T-cell (primary cell): ENCODE measurements at places on chromosomes 1 and 21.

GRCh38 chr21:27567381-27567780 lies 600.5 kb upstream of the ADAMTS5 start:
- no peak overlapping the region for H3K4me3 ChIP-seq
- no peaks in the 10 kb centered on the region for H3K4me1 ChIP-seq
- no peak for DNase-seq
- no peaks in the 10 kb centered on the region for H3K27me3 ChIP-seq

GRCh38 chr1:116806671-116807070 lies 52.4 kb downstream of the CD2 start:
- H3K27ac ChIP-seq, result peak overlapping the region; percentile 87
- H3K4me1 ChIP-seq, result peaks cover 72% of the 10 kb centered on the region
- H3K36me3 ChIP-seq, result no peaks in the 10 kb centered on the region
- H3K4me3 ChIP-seq, result no peak overlapping the region
- no peaks in the 10 kb centered on the region for H3K27me3 ChIP-seq
- DNase-seq, result no peak

GRCh38 chr1:118364882-118365281 lies 179.9 kb upstream of the SPAG17 start:
- H3K27me3 ChIP-seq, result no peaks in the 10 kb centered on the region
- H3K4me1 ChIP-seq, result no peaks in the 10 kb centered on the region
- no peak overlapping the region for H3K4me3 ChIP-seq
- no peak for DNase-seq
- H3K27ac ChIP-seq, result no peak overlapping the region

DNA sequence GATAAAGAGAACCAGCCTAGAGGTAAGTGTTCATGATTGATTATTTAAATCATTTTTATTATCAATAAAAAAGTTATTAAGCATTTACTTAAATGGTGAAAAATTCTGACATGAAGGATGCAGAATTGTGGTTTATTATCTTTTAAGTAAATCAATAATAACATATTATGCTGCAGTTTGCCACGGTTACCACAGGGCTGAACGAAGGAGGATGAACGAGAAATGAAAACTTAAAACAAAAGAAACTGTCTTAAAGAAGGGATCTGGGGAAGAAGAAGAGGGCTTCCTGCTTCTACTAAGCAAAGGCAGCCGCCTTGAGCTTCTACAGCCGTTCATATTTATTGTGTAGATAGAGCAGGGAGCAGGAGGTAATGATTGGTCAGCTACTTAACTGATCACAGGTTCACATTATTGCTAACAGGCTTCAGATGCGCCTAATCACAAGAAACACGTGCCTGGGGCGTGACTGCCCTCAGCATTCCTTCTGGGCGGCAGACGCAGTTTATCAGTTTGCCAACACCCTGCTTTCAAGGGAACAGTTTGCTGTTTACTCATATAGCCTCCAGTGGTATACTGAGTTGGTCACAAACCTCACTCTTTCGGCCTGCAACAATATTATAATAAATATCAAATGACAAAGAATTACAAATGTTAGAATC lies 5.8 kb upstream of the FNBP1L start:
- H3K4me3 ChIP-seq, result no peak overlapping the region
- H3K4me1 ChIP-seq, result peaks cover under 1% of the 10 kb centered on the region
- no peak for DNase-seq
- peaks cover 11% of the 10 kb centered on the region for H3K27me3 ChIP-seq
- H3K27ac ChIP-seq, result no peak overlapping the region

GRCh38 chr1:18927082-18927653 lies 24.8 kb upstream of the ALDH4A1 start:
- peak overlapping the region; percentile 64 for H3K4me3 ChIP-seq
- H3K36me3 ChIP-seq, result no peaks in the 10 kb centered on the region
- H3K27me3 ChIP-seq, result no peaks in the 10 kb centered on the region
- no peak for DNase-seq

- H3K4me1 ChIP-seq, result peaks cover 7% of the 10 kb centered on the region
- H3K4me3 ChIP-seq, result no peak overlapping the region
- no peaks in the 10 kb centered on the region for H3K27me3 ChIP-seq
Measured at GRCh38 chr1:39098546-39099250, 72.5 kb downstream of the NDUFS5 start.

GRCh38 chr1:119743776-119744597 lies 24.7 kb downstream of the HMGCS2 start:
- peaks cover 5% of the 10 kb centered on the region for H3K4me1 ChIP-seq
- H3K36me3 ChIP-seq, result peaks cover 7% of the 10 kb centered on the region
- no peak overlapping the region for H3K4me3 ChIP-seq
- no peak overlapping the region for H3K27ac ChIP-seq
- no peak for DNase-seq

- H3K4me3 ChIP-seq, result no peak overlapping the region
- peaks cover 8% of the 10 kb centered on the region for H3K4me1 ChIP-seq
- H3K27ac ChIP-seq, result no peak overlapping the region
- DNase-seq, result no peak
Measured at GRCh38 chr1:198054510-198054909, 102.3 kb upstream of the NEK7 start.

GRCh38 chr1:206581571-206581981 lies 30.7 kb downstream of the EIF2D start:
- peaks cover 61% of the 10 kb centered on the region for H3K4me1 ChIP-seq
- H3K27me3 ChIP-seq, result no peaks in the 10 kb centered on the region
- peak overlapping the region; percentile 94 for H3K27ac ChIP-seq
- peaks cover 56% of the 10 kb centered on the region for H3K36me3 ChIP-seq

- no peaks in the 10 kb centered on the region for H3K4me1 ChIP-seq
- H3K4me3 ChIP-seq, result no peak overlapping the region
- no peaks in the 10 kb centered on the region for H3K36me3 ChIP-seq
- no peak overlapping the region for H3K27ac ChIP-seq
- DNase-seq, result no peak
Measured at GRCh38 chr1:63878932-63879331, 105.1 kb downstream of the ROR1 start.

DNA sequence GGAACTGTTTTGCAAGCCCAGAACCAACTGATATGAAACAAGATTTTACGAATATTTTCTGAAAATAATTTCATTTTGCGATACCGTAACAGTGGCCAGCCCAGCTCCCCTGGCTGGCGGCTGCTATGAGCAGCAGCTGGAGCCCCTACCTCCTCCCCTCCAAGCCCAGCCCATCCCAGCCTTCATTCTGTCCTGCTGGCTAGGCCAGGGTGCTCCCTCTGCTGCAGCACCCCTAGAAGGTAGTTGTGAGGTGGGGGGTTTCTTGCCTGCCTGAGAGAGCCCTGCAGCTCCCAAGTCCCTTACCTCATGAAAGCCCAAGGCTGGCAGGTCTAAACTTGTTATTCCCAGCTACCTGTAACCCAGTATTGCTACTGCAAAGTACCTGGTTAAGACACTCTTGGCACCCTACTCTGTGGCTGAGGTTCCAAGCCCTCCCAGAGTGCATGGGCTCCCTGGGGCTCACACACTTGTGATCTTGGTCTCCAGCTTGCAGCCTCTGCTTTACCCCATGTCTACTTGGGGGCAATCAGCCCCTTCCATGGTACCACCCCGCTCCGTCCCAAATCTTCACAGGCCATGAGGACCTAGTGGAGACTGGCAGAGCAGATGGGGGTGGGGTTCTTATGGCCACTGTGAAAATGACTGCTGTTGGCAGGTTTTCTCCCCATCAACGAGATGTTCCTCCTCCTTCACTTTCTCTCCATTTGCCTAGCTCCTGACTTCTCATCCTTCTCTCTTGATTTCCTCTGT lies 239.8 kb downstream of the TRABD2B start:
- H3K27me3 ChIP-seq, result no peaks in the 10 kb centered on the region
- no peaks in the 10 kb centered on the region for H3K36me3 ChIP-seq
- no peak overlapping the region for H3K4me3 ChIP-seq
- no peak for DNase-seq

GRCh38 chr1:115337276-115337632 lies 795 bp downstream of the NGF start:
- H3K27ac ChIP-seq, result no peak overlapping the region
- H3K36me3 ChIP-seq, result no peaks in the 10 kb centered on the region
- H3K4me3 ChIP-seq, result no peak overlapping the region
- peaks cover 41% of the 10 kb centered on the region for H3K27me3 ChIP-seq
- no peak for DNase-seq

GRCh38 chr1:33617451-33617850 lies 145.0 kb downstream of the ZSCAN20 start:
- no peaks in the 10 kb centered on the region for H3K36me3 ChIP-seq
- no peak overlapping the region for H3K27ac ChIP-seq
- DNase-seq, result no peak
- H3K4me3 ChIP-seq, result no peak overlapping the region
- no peaks in the 10 kb centered on the region for H3K4me1 ChIP-seq

DNA sequence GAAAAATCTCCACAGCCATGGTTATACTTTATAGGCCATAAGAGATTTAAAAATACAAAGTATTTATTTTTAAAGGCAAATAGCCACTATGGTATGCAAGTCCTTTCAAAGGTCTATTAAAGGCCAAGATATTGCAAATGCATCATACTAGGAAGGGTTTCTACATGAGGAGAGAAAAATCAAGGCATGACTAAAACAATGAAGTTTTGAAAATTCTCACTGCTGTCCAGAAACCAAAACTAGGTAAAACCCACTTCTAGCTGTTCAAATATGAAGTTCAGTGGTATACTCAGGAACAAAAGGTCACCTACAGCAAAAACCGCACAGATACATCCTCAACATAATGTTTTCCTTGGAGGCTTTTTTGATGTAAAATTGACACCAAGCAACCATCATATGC lies 75.0 kb downstream of the EPS15 start:
- no peak for DNase-seq
- H3K4me1 ChIP-seq, result peaks cover 3% of the 10 kb centered on the region
- H3K27me3 ChIP-seq, result no peaks in the 10 kb centered on the region
- H3K36me3 ChIP-seq, result no peaks in the 10 kb centered on the region

GRCh38 chr1:20485527-20486456 lies at the start of gene CAMK2N1:
Gene CAMK2N1, minus strand, starts transcription at chr1:20486210. Its CDS starts 831 bp downstream, at chr1:20485379.
- peak within 1 kb of the TSS; percentile 66 for H3K4me3 ChIP-seq

DNA sequence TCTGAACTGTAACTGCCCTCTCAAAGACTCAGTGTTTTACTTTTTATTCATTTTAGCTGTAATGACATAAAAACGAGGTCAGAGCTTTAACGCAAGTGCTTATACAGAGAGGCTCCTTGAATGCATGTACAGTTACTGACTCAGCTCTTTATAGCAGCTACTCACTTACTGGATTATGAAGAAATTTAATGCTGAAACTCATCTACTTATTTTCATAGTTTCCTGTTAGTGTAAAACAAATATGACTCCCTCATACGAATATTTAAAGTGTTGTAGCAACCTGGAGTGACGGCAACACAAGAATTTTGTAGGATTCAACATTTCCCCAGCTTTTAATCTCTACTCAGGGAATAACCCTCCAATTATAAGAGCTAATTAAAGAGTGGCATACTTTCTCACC lies 32.7 kb downstream of the ADSS2 start:
- no peaks in the 10 kb centered on the region for H3K4me1 ChIP-seq
- H3K36me3 ChIP-seq, result peaks cover 85% of the 10 kb centered on the region

GRCh38 chr21:37620401-37620800 lies 253.8 kb downstream of the DYRK1A start:
- H3K27me3 ChIP-seq, result no peaks in the 10 kb centered on the region
- H3K36me3 ChIP-seq, result no peaks in the 10 kb centered on the region
- no peaks in the 10 kb centered on the region for H3K4me1 ChIP-seq
- H3K4me3 ChIP-seq, result no peak overlapping the region

DNA sequence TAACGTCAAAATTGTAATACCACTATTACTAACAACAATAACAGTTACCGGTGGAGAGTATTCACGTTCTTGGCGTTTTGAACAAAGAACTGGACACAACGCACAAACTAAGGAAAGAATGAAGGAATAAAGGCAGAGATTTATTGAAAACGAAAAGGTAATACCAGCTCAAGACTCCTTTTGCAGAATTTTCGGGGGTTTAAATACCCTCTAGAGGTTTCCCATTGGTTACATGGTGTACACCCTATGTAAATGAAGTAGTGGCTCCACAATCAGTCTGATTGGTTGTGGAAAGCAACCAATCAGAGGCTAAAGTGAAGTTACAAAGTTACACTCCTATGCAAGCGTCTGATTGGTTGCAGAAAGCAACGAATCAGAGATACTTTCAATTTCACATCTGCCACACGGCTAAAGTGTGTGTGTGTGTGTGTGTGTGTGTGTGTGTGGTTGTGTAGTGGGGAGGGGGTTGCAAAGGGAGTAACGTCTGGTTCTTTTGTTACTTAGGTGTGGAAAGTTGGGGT lies 1.1 kb upstream of the GTF2B start:
- DNase-seq, result no peak
- no peaks in the 10 kb centered on the region for H3K36me3 ChIP-seq
- H3K4me3 ChIP-seq, result no peak overlapping the region
- H3K4me1 ChIP-seq, result peaks cover 14% of the 10 kb centered on the region

DNA sequence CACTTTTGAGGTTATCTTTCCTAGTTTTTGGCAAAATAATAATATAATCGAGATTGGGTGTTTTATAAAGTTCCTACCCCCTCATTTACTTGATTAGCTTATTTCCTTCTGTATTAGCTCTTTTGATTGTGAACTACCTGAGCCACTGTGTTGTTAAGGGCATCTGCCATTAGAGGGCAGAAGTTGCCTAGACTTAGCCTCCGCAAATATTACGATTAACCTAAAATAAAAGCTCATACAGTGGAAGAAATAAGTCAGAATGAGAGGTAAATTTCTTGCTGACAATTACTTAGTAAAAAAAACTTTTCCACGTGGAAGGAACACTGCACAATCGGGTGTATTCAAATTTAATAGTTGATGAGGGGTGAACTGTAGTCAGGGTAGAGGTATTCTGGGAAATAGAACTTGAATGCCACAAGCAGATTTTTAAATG lies 2.3 kb downstream of the H3-3A start:
- peak overlapping the region; percentile 35 for H3K4me3 ChIP-seq
- H3K27me3 ChIP-seq, result no peaks in the 10 kb centered on the region

GRCh38 chr21:27954543-27955165 lies 987.8 kb upstream of the ADAMTS5 start:
- H3K4me1 ChIP-seq, result no peaks in the 10 kb centered on the region
- no peak overlapping the region for H3K27ac ChIP-seq
- DNase-seq, result no peak
- no peaks in the 10 kb centered on the region for H3K36me3 ChIP-seq

GRCh38 chr1:32695098-32695904 lies 7.3 kb downstream of the SYNC start:
- H3K4me3 ChIP-seq, result no peak overlapping the region
- no peaks in the 10 kb centered on the region for H3K36me3 ChIP-seq
- H3K4me1 ChIP-seq, result no peaks in the 10 kb centered on the region
- DNase-seq, result no peak

DNA sequence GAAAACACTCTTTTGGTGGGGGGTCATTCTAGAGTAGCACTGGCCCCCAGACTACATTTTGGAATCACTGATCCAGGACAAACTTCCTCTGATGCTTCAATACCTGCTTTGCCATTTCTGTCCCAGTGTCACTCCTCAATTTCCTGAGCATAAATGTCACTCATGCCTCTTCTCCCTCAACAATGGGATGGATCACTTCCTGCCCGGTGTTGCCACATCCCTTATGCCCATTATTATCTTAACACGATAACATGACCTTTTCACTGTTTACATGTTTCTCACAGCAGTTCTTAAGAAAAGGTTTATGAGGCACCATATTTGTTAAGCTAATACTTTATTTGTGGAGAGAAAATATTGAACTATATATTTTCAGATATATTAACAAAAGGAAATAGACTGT lies 3.9 kb upstream of the ITLN1 start:
- no peaks in the 10 kb centered on the region for H3K4me1 ChIP-seq
- H3K36me3 ChIP-seq, result no peaks in the 10 kb centered on the region
- no peak for DNase-seq
- no peak overlapping the region for H3K27ac ChIP-seq
- no peak overlapping the region for H3K4me3 ChIP-seq

- H3K36me3 ChIP-seq, result peaks cover 13% of the 10 kb centered on the region
Measured at GRCh38 chr21:38819719-38820159, 14.0 kb downstream of the ETS2 start.
